T-helper 17 cell (primary cell): ENCODE measurements at places on chromosomes 11 and 22. TPM values are rescaled to one million over a fixed set of nuclear protein-coding genes. Genes with fewer than 3 reads are reported as not detected.

- no peak for DNase-seq
These were observed 90.9 kb downstream of the NAV2 start for GRCh38 chr11:19803506-19803998.

- no peak for DNase-seq
These were observed 71.5 kb downstream of the SYN3 start for GRCh38 chr22:32986766-32987040.

The MS4A15 gene
- not detected for total RNA-seq

DNA sequence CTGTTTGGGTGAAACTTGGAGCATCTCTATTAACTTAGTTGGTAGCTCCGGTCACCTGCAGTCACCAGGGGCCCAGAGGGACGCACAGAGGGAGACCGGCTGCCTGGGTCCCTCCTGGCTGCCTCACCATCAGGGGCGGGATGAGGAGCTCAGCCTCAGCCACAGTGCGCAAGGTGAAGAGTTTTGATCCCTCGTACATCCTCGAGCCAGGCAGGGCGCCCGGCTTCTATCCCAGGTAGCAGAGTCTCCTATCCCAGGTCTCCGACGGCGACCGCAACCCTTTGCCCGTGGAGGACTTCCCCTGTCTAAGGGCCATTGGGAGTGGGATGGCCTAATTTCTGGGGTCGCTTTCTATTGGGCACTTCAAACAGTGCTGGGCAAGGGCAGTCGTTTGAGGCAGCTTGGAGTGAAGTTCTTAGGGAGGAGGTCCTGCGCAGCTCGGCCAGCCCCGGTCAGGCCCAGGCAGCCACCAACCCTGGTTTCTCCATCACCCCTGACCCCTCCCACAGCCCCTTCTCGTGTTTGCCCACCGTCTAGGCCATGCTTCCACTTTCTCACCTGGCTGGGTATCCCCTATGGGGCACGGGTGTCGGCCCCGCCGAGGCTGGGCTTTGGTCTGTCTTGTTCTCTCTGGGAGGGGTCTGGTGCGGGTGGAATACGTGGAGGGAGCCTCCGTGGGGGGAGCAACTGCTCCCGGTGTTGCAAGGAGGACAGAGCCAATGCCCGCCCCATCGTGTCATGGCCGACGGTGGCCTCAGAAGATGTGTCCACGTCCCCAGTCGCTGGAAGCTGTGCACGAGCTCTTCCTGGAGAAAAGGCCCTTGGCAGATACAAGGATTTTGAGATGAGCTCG, 3.6 kb upstream of the MRGPRG start:
- no peak for DNase-seq

The SCGB1C1 gene
- not detected for total RNA-seq

The APOL1 gene
- total RNA-seq = 12.5 TPM

DNA sequence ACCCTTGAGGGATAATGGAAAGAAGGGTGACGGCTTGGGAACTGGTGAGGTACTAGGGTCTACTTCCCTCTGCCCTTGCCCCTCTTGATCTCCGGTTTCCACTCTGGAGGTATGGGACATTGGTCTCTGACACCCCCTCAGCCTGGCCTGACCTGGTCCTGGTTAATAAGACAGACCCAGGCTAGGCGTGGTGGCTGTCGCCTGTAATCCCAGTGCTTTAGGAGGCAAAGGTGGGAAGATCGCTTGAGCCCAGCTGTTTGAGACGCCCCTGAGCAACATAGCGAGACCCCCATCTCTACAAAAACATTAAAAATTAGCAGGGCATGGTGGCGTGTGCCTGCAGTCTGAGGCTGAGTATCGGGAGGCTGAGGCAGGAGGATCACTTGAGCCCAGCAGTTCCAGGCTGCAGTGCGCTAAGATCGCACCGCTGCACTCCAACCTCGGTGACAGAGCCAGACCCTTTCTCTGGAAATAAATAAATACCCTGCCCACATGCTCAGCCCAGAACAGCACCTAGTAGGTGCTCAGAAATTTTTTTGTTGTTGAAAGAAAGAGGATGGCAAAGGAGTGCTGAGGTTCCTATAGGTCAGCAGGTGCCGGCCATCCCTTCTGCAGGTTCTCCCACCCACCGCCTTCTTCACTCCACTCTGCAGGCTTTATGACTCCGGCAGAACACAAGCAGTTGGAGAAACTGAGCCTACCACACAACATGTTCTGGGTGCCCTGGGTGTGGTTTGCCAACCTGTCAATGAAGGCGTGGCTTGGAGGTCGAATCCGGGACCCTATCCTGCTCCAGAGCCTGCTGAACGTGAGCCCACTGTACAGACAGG, 6.3 kb downstream of the BEST1 start:
- DNase-seq = no peak

The SAA4 gene
- not detected for total RNA-seq

- no peak for DNase-seq
These were observed 243.6 kb downstream of the NELL1 start for GRCh38 chr11:20912922-20913512.

The PHF21B gene
- total RNA-seq = not detected

The FAM180B gene
- 0.47 TPM for total RNA-seq

GRCh38 chr11:74809801-74810200, 61.2 kb downstream of the RNF169 start:
- no peak for DNase-seq

- no peak for DNase-seq
These were observed 25.9 kb upstream of the SLC5A4 start for GRCh38 chr22:32281072-32281471.

The UBQLN3 gene
- not detected for total RNA-seq

DNA sequence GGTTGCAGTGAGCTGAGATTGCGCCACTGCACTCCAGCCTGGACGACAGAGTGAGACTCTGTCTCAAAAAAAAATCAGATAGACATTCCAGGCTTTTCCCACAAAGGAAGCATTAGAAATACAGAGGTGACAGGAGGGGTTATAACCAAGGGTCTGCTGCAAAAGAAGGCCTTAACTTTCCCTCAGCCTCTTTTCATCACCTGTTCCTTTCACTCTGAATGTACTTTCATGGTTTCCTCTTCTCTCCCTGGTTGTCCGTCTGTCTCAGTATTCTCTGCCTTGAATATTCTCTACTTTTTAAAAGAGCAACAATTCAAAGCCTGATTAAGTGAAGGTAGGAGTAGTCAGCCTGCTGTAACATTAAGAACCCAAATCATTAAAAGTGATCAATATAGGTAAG, 50.2 kb downstream of the CELF1 start:
- no peak for DNase-seq

DNA sequence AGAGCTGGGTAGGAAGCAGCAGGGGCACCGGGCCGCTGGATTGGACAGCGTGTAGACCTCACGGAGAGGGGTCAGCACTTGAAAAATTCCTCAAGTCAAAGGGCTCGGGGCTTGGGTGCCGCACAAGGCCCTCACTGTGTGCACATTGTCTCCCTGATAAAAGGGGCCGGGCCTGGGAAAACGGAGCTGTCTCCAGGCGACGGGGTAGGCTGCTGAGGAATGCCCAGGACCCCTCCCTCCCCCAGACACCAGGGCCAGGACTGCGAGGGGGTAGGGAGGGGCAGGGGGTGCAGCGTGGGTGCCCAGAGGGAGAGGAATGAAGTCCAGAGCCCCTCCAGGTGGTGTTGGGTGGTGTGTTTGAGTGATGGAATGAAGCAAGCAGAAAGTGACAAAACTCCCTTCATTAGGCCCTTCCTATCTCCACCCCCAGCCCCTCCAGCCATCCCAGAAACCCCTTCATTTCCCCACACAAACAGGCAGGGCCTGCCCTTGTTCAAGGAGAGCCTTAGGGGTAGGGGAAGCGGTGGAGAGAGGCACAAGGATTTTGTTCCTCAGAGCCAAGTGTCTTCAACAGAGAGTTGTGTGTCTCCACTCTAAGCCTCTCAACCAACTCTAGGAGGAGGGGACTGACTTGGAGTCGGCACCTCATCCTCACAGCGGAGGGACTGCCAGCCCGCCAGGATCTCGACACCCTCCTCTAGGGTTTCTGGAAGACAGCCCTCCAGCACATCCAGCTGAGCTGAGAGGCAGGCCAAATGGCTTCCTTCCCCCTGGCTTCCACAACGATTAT, 63.9 kb downstream of the SYN3 start:
- DNase-seq = no peak
